ENCODE measurements at places on chromosomes 2 and 18.

- DNase-seq: no peak
Measured at GRCh38 chr2:149994057-149994728, 406.6 kb upstream of the MMADHC start.

DNA sequence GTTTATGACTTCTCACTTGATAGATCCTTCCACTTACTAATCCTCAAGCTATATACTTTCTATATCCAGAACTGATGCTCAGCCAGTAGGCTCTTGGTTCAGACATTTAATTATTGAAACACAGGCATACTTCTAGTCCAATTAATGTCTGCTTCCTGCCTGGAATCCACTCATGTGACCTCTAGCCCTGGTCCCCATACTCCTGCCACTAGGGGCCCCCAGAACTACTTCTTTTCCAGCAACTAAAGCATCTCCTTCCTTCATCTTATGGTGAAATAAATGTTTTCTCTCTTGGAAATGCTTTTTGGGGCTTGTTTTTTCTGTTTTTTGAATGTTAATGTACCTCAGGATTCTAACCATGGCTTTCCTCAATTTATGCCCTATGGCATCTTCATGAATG lies 527.6 kb downstream of the SATB2 start:
- DNase-seq: no peak

GRCh38 chr2:233217892-233218377 lies 33.5 kb upstream of the ATG16L1 start:
- no peak for DNase-seq

- DNase-seq: no peak
Measured at GRCh38 chr18:23141104-23141999, 6.1 kb downstream of the CABLES1 start.

GRCh38 chr18:51190000-51190399 lies 7.5 kb downstream of the MEX3C start:
- DNase-seq: no peak

DNA sequence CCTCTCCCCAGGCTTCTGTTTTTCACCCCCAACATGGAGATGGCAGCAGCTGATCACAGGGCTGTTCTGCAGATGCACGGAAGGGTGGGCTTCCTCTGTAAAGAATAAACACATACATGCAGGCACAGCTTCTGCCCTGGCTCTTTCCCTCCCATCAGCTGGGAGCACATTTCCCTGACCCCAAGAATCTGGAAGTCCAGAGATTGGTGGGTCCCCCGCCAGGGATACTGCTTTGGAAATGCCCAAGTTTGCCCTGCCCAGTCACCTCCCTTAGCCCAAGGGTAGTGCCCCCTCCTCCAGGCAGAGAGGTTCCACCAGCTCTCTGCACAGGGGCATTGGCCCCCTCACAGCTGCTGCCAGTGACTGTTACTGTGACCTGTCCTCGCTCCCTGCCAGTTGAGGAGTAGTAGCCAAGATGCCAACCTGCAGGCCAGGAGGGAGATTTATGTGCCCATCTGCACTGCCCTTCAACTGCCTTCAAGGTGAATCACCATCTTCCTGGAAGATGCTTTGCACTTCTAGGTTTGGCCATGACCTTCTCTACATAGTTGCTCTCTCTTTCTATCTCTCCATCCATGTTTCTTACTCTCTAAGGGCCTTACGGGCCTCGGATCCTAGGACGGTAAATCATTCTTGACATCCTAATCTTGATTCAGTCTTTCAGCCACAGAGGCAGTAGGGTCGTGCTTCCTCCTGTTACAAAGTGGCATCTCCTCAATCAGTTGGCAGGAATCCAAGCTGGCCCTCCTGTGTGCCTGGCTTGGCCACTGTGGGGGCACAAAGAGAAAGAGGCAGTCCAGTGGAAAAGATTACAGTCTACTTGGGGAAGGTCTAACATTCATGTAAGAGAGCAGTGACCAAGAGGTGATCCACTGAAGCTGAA lies 121.8 kb downstream of the CTIF start:
- no peak for DNase-seq

- no peak for DNase-seq
Measured at GRCh38 chr2:236309669-236310029, 45.4 kb upstream of the ASB18 start.

DNA sequence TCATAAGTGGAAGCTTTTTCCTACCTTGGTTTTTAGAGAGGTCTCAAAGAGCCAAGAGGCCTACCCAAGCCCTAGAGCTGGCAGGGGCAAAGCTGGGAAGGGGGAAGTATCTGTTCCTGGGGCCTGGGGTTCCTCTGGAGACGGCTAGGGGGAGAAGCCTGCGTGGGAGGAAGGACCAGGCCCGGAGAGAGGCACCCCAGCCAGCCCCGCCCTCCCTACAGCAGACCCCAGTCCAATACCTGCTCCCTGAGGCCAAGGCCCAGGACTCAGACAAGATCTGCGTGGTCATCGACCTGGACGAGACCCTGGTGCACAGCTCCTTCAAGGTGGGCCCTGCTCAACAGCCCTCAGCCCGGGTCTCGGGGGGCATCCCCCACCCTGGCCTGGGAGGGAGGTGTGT lies 2.2 kb downstream of the CTDSP1 start:
- DNase-seq: no peak

- DNase-seq: peak; percentile 45
Measured at GRCh38 chr2:88627856-88628570, 749 bp upstream of the EIF2AK3 start.

DNA sequence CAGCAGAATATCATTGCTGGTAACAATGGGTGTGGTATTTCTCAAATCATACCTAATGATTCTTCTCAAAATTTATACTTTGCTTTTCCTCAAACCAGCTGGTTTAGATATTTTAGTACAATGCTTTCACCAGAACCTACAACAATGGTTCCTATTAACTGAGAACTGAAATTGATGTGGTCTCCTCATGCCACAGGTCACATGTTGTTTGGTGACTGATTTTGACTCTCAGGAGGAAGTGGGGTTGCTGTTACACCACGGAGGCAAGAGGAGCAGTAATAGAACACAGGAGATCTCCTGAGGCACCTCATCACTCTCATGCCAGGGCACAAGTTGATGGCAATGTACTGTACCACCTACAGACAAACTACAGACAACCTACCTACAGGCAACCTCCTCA lies 3.0 kb upstream of the CEP68 start:
- DNase-seq: no peak

- no peak for DNase-seq
Measured at GRCh38 chr18:50453014-50453680, 78.3 kb downstream of the SKA1 start.

- no peak for DNase-seq
Measured at GRCh38 chr18:56391931-56392590, 246.3 kb downstream of the TXNL1 start.

- no peak for DNase-seq
Measured at GRCh38 chr2:1476617-1477195, 63.4 kb downstream of the TPO start.

GRCh38 chr2:238225911-238226697 lies 13.7 kb downstream of the HES6 start:
- no peak for DNase-seq

GRCh38 chr2:160139991-160140390 lies 60.1 kb downstream of the ITGB6 start:
- DNase-seq: no peak

Data from stimulated activated CD4-positive, alpha-beta T cell treated with anti-CD3 and anti-CD28 coated beads, Interleukin-15, amount 100 ng/mL, for 1 hour (primary cell).